ENCODE measurements at places on chromosomes 2 and 18.
A peak's percentile ranks its signal among the peaks of the same experiment; 100 is the strongest.

DNA sequence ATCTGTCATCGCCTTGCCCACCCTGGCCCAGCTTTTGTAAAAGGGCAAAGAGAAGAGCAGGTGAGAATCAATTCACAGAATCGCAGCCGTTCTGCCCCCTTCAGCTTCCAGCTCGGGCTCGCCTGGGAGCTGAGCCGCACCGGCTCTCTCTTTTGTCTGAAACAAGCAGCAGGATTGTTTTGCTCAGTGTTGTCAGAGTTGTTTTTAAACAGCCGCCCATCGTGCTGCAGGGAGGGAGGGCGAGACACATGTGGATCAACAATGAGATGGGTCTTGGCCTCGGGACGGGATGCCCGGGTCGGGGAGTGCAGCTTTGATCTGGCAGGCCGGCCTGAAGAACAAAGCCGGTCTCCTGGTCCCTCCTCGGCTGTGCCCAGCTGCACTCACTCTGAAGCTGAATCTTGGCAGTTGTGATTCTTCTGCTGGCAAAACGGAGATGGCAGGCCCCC, 39.7 kb upstream of the HDAC4 start:
- no peak for DNase-seq

- DNase-seq: no peak
Observed at GRCh38 chr18:13635046-13635445, 91.3 kb downstream of the FAM210A start.

DNA sequence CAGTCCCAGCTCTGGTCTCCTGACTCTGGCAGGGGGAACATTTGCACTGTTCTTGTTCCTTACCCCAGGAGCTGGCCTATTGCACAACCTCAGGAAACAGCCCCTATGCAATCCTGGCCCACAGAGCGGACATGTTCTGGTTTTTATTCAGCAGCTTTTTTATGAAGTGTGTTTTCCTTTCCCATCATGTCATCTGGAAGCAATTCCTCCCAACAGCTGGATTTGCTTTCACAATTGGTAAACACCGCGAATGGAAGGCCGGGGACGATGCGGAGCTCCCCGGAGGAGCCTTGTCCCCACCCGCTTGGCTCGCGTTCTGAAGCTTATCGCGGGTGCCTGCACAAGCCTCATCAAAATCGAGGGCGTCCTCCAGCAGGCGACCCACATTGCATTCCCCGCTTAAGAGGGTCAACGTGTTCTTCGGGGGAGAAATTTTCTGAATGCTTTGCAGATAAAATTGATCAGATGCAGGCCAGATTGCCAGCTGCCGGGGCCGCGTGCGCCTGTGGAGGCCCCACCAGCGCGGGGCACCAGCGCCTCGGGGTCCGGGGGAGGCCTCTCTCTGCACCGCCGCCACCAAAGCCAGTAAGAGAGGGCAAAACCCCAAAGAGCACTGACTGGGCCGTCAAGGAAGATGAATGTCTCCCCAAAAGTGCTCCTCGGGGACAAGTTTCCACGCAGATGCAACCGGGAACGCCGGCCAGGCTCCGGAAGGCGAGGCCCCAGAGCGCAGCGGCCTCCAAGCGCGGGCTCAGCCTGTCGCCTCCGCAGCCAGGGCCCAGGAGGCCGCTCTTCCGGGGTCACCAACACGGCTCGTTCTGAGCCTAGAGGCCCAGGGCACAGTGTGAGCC, 60.3 kb upstream of the SP3 start:
- DNase-seq: peak; percentile 96

DNA sequence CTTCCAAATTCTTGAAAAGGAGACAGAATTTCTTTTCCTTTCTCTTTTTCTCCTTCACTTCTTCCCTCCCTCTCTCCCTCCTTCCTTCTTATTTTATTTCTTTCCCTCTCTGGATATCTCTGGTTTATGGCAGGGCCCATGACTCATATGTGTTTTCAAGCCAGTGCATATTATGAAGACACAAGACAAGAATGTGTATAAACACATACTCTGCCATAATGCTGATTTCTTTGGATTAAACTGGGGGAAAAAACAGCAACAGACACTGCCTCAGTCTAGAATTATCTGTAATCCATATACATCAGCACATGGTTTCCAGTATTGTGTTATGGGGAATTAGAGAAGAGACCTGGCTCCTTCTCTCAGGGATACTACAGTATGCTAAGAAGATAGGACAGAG, 82.8 kb upstream of the CPO start:
- peak; percentile 33 for DNase-seq

DNA sequence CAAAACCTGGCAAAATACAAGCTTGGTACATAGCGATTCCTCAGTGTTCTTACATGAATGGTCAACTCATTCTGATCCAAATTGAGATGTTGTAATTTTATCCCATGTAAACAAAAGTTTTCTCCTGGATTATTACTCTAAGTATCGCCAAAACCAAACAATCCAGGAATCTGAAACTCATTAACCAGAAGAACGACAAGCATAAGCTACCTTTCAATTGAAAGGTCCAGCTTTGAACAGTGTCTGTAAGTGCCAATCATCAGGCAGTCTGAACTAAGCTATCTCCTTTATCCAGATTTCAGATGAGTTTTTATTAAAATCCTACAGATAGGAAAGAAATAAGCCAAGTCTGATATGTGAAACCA, 2.4 kb downstream of the MEX3C start:
- no peak for DNase-seq

- DNase-seq: no peak
Observed at GRCh38 chr2:106664669-106665068, 177.5 kb downstream of the CD8B2 start.

DNA sequence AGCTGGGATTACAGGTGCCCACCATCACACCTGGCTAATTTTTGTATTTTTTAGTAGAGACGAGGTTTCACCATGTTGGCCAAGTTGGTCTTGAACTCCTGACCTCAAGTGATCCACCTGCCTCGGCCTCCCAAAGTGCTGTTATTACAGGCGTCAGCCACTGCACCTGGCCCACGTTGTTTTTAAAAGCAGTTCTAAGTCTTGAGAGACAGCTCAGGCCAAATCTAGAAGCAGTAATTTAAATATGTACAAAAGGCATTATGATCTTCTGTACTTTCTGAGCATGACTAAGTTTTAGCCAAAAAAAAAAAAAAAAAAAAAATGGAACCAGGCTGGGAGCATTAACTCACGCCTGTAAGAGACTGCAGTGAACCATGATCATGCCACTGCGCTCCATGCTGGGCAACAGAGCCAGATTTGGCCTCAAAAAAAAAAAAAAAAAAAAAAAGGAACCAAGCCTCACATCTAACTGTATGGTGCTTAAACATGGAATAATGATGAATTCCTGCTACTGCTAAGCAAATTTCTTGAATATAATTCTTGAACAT, 4.0 kb downstream of the ABHD3 start:
- no peak for DNase-seq

GRCh38 chr2:173079973-173080860, 4.6 kb downstream of the MAP3K20 start:
- peak; percentile 97 for DNase-seq

DNA sequence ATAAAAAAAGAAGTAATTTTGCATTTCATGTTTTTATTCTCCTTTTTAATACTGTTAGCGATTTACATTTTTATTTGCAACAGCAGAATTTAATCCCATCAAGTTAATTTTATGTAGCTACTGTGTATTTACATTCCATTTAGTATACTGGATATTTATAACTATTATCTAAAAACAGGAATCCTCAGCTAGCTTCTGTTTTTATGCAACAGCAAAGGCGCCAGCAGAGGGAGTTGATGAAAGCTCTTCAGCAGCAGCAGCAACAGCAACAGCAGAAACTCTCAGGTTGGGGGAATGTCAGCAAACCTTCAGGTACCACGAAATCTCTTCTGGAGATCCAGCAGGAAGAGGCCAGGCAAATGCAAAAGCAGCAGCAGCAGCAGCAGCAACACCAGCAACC, 26.2 kb upstream of the SNORC start:
- DNase-seq: no peak

DNA sequence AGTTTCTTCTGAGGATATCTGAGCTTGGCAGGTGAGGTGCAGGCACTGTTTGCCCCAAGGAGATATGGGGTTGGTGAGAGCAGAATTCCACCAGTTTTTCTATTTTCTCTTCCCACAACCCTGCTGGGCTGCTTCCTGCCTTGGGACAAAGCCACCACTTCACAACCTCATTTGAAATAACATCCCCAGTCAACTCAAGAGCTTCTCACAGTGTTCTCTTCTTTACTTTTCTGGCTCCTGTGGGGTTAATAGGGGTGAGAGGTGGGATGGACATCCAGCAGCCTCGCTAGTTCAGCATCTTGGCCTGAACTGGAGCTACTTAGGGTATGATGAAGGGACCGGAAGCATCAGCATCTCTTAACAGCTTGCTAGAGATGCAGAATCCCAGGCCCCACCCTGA, 106.3 kb downstream of the SLC4A3 start:
- no peak for DNase-seq

DNA sequence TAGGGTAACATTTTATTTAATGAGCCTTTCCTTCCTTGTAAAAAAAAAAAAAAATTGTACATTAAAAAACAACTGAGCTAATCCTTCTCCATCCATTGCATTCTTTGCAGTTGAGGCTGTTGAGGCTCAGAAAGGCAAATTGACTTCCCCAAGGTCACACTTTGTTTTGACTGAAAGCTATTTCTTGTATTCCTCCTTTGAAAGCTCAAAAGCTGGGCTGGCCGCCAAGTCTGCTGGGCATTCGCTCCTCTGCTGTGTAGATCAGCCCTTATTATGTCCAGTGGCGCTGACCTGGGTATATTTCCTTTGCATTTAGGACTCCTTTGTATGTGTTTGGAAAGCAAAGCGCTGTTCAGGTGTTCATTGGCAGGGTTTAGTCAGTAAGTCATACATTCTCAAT, 44.0 kb downstream of the SGPP2 start:
- no peak for DNase-seq

- DNase-seq: no peak
Observed at GRCh38 chr2:47028846-47029560, 113.4 kb upstream of the MCFD2 start.

- no peak for DNase-seq
Observed at GRCh38 chr2:43853141-43854081, 14.6 kb downstream of the ABCG8 start.

DNA sequence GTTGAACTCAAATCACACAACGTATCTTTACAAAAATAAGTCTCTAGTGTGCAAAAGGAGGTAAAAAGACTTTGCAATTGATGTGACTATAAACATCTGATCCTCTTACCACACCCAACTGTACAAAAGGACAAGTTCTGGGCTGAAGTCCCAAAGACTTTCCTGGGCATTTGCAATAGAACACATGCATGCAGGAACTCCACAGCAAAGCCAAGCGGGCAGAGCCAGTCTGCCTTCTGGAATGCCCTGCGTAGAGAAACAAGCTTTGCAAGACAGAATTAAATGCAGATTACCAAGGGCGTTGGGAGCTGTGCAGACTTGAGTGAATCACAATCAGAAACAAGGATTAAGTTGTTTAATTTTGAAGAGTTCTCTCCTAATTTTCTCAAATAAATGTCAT, 208.4 kb upstream of the ZNF521 start:
- peak; percentile 23 for DNase-seq

- no peak for DNase-seq
Observed at GRCh38 chr2:200968735-200969134, 5.3 kb upstream of the ORC2 start.

GRCh38 chr2:129769185-129769991, 210.1 kb upstream of the RAB6C start:
- DNase-seq: no peak

DNA sequence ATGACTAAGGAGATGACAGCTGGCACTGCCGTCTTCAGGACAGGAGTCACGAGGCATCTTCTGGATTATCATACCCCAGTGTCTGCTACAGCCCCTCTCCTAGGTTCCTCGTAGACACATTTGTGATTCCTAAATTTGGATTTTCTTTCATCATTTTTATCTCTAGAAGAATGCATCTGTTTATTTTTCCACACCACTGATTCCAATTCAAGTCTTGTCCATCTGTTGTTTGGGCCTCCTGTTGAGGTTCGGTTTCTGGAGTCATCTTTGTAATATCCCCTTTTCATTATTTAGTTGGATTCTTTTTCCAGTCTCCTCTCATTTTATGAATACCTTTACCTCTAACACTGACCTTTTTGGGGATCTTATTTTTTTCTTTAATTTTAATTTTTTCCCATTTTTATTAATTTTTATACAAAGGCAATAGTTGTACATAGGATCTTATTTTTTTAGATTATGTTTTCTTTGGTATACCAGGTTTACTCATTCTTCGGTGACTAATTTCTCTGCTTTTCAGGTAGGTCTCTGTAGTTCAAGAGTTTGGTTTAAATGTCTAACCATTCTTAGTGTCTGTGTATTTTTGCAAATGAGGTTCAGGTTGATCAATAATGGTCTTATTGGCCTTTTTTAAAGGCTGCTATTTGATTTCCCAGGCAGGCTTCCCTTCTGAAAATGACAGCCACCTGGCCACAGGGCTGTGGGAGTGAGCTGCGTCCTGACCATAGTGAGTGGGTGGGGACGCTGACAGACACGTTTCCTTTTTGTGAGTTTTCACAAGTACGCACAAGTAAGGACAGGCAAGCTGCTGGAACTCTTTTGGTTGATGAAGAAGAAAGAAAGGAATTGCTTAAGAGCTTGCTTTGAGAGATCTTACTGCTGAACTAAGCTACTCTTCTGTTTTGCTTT, 34.5 kb downstream of the FARP2 start:
- DNase-seq: no peak

DNA sequence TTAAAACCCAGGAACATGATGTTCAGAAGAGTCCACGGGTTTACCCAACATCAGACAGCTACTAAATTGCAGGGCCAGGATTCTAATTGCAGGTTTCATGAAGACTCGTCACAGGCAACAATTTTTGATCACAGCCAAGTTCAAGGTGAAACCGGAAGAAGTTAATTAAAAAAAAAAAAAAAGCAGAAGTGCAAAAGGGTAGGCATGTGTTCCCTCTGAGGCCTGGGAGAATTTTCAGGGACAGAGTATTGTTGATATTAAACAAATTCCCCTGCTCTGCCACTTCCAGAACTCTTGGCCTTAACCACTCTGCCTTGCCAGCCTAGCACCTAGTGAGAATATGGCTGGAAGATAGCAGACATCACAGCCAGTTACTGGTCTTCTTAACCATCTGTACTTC, 99.4 kb upstream of the TRIB2 start:
- no peak for DNase-seq

- DNase-seq: no peak
Observed at GRCh38 chr18:21300035-21300907, 58.2 kb downstream of the GREB1L start.

- DNase-seq: no peak
Observed at GRCh38 chr2:124131276-124131675, 106.2 kb downstream of the CNTNAP5 start.

GRCh38 chr18:72871091-72871490, 3.3 kb upstream of the NETO1 start:
- DNase-seq: peak; percentile 61

- DNase-seq: no peak
Observed at GRCh38 chr2:152309352-152310214, 25.4 kb upstream of the FMNL2 start.

- peak; percentile 68 for DNase-seq
Observed at GRCh38 chr2:54471221-54471711, 15.1 kb downstream of the SPTBN1 start.

DNA sequence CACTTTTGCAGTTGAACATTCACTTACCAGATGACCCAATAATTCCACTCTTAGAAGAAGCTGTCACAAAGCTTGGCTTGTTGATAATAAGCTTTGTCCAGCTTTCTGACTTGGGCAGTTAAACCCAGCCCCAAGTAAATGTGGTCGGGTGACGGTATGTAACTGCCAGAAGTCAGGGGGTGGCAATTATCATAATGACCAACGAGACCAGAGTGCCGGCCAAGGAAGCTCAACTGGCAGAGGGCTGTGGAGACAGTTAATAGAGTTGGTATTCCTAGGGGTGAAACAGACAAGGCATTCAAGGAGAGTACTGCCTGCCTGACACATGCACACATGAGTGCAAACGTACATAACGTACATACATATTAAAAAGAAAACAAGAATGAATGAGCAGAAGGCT, 116.7 kb downstream of the EIPR1 start:
- DNase-seq: no peak
